ENCODE measurements at places on chromosomes 2 and 18.

- no peak overlapping the region for H3K27ac ChIP-seq
- H3K4me3 ChIP-seq, result no peak overlapping the region
- H3K27me3 ChIP-seq, result no peaks in the 10 kb centered on the region
These were observed 419.7 kb upstream of the ZEB2 start for GRCh38 chr2:144939590-144939989.

DNA sequence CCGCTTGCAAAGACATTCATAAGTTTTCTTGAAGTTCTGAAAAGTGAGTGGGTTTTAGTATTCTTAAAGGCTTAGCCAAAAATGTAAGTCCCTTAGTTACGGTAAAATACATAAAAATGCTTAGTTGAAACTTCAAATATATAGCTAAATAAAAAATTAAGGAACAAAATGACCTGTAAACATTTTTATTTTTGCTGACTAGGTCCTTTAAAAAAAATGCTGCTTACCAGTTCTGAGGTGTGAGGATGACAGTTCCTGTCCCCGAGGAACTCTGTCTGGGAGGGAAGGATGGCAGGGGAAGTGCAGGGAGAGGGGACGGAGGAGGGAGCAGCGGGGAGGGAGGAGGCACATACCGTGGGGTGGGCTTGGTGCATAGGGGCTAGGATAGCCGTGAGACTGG, 102.8 kb upstream of the BCL2L11 start:
- no peaks in the 10 kb centered on the region for H3K36me3 ChIP-seq
- DNase-seq, result no peak
- H3K4me1 ChIP-seq, result peaks cover 7% of the 10 kb centered on the region
- H3K27me3 ChIP-seq, result peaks cover 23% of the 10 kb centered on the region

- no peaks in the 10 kb centered on the region for H3K36me3 ChIP-seq
- no peak for DNase-seq
- no peak overlapping the region for H3K4me3 ChIP-seq
- H3K4me1 ChIP-seq, result no peaks in the 10 kb centered on the region
- no peak overlapping the region for H3K27ac ChIP-seq
- H3K27me3 ChIP-seq, result no peaks in the 10 kb centered on the region
These were observed 1063.3 kb downstream of the BCL11A start for GRCh38 chr2:59490192-59490591.

- no peak for DNase-seq
- peaks cover 2% of the 10 kb centered on the region for H3K27me3 ChIP-seq
- H3K36me3 ChIP-seq, result no peaks in the 10 kb centered on the region
These were observed 124.0 kb upstream of the CDC42EP3 start for GRCh38 chr2:37795456-37795855.

DNA sequence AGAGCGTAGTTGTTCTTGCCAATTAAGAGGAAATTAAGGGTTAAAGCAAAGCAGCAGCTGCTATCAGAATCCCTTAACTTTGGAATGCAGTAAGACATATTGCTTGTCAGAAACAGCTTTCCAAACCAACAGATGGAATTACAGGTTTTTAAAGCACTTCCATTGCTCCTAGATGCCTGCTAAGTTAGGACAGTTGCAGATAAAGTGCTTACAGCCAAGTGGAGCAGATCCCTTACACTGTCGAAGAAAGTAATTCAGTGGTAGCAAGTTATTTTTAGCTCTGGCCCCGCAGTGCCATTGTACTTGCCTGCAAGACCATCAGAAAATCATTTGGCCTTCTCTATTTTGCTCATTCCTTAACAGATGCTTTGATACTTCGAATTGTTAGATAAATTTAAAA, 5.4 kb downstream of the PDK1 start:
- no peak for DNase-seq
- H3K4me1 ChIP-seq, result peaks cover 51% of the 10 kb centered on the region
- H3K4me3 ChIP-seq, result no peak overlapping the region
- no peaks in the 10 kb centered on the region for H3K27me3 ChIP-seq
- H3K27ac ChIP-seq, result no peak overlapping the region

DNA sequence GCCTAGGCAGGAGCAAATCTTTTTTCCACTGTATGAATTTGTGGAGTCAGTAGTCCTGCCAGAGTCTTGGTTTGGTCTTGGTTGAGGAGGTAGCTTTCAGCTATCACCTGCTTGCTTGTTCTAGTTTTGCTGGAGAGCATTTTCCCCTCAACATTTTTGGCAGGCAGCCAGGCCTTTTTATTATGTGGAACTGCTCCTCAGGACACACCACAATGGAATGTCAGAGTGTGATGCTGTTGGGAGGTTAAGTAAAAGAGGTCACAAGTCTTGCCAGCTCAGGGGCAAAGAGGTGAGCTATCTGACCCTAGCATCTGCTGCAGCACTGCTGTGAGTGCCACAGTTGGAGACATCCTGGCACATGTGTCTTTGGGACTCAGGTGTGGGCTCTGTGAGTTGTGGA, 258.0 kb downstream of the CNTNAP5 start:
- H3K27me3 ChIP-seq, result no peaks in the 10 kb centered on the region
- no peak for DNase-seq
- no peak overlapping the region for H3K27ac ChIP-seq

- no peak for DNase-seq
- H3K27me3 ChIP-seq, result peaks cover 20% of the 10 kb centered on the region
- no peaks in the 10 kb centered on the region for H3K36me3 ChIP-seq
- no peak overlapping the region for H3K4me3 ChIP-seq
These were observed 15.3 kb upstream of the PPP4R1 start for GRCh38 chr18:9629709-9630108.

All from activated T-helper 1 cell treated with anti-CD3 and anti-CD28 coated beads, Interleukin-12 subunit alpha, Interleukin-12 subunit beta, Interleukin-2, Interleukin-4 antibody, amounts not matched to agents 30 ng/mL and 10 ng/mL and 1 ng/mL, durations not matched to agents 14 hours and 24 hours and 36 hours (primary cell).